ENCODE measurements at places on chromosomes 12 and 14. TPM values are rescaled to one million over a fixed set of nuclear protein-coding genes. Genes with fewer than 3 reads are reported as not detected.

The KLRD1 gene
- 2.5 TPM for total RNA-seq

DNA sequence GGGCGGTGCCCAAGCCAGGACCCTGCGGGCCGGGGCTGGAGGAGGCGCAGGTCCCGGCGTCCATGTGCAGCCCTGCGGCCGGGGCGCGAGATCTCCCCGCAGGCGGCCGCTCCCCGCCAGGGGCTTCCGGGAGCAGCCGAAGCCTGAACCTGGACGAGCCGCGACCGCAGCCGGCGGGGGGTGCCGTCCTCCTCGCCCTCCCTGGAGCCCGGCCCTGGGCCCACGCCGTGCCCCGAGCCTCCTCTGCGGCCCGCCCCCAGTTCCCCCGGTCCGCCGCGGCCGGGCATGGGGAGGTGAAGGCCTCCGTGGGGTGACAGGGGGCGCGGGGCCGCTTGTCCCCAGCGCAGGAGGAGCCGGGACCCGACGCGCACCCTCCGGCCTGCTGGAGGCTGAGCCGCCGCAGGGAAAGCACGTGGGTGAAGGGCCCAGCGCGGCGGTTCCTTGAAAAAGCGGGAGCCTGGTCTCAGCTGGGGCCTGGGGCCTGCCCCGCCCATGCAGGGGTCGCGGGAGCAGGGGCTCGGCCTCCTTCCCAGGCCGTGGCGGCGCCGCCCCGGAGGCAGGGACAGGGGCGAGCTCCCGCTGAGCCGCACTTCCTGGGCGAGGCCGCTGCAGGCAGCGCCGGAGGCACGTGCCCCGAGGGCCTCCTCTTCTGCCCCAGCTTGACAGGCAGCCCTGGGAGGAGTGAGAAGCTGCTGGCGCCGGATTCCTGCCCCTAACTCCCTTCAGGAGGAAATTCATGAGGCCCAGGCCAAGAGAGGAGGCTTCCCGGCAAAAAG lies 55.6 kb upstream of the PPP2R5C start:
- peaks cover 31% of the 10 kb centered on the region for H3K4me1 ChIP-seq
- H3K36me3 ChIP-seq: peaks cover 4% of the 10 kb centered on the region
- DNase-seq: peak; percentile 44
- H3K4me3 ChIP-seq: no peak overlapping the region
- no peak overlapping the region for H3K27ac ChIP-seq

- no peak overlapping the region for H3K27ac ChIP-seq
- no peaks in the 10 kb centered on the region for H3K4me1 ChIP-seq
- no peak for DNase-seq
- no peak overlapping the region for H3K4me3 ChIP-seq
- H3K27me3 ChIP-seq: peaks cover 26% of the 10 kb centered on the region
These were observed 17.2 kb upstream of the KIF26A start for GRCh38 chr14:104121142-104121541.

DNA sequence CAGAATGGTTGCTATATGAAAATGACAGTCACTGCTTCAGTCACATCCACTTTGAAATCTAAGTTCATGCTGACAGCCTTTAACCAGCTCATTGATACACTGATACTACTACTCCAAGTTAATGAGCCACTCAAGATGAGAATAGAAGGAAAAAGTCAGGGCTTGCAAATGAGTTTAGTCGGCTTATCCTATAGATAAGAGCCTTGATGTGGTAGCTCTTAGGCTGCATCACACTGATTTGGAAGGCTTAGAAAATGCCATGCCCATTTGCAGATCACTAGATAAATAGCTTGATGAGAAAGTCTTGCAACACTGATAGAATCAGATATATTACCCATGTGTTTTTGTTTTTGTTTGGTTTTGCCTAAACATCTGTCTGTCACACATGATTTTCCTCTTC lies 251.4 kb upstream of the ATXN7L3B start:
- DNase-seq: no peak
- no peak overlapping the region for H3K4me3 ChIP-seq
- no peaks in the 10 kb centered on the region for H3K27me3 ChIP-seq
- H3K4me1 ChIP-seq: no peaks in the 10 kb centered on the region

The KITLG gene
- total RNA-seq: not detected

DNA sequence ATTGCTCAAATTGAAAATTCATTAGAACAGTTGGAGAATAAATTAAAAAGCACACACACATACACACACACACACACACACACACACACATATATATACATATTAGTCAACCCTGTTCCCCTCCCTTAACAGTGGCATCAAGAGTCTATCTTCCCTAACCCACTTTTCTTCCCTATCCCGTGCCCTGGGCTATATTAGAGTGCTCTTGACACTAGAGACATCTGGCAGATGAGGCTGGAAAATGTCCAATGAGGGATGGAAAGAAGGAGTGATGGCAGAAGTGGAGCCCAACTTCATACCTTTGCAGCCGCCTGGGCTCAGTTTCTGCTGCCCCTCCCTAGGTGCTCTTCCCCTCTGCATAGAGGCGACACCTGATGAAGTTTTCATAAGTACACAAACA lies 172.4 kb upstream of the NUDT4 start:
- no peak overlapping the region for H3K4me3 ChIP-seq
- peaks cover 5% of the 10 kb centered on the region for H3K27me3 ChIP-seq
- no peaks in the 10 kb centered on the region for H3K36me3 ChIP-seq

DNA sequence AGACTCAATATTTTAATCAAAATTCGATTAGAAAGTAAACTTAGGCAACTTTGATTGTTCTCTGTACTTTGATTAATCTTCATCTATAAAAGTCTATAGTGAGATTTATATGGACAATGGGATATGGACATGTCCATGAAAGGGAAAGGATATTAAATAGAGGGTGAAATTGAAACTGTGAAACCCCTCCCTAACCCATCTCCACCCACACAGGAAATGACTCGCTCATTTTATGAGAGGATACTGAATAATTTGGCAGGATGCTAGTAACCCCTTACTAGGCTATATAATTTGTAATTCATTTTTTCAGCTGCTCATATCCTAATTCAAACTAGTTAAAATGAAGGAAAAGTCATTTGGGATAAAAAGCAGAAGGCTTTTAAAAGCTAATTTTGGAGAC lies 328.0 kb upstream of the ATP2B1 start:
- no peaks in the 10 kb centered on the region for H3K36me3 ChIP-seq
- no peak for DNase-seq
- H3K4me1 ChIP-seq: peaks cover 12% of the 10 kb centered on the region
- H3K27ac ChIP-seq: no peak overlapping the region

- H3K36me3 ChIP-seq: no peaks in the 10 kb centered on the region
- no peaks in the 10 kb centered on the region for H3K4me1 ChIP-seq
- H3K27me3 ChIP-seq: no peaks in the 10 kb centered on the region
- no peak overlapping the region for H3K4me3 ChIP-seq
- H3K27ac ChIP-seq: no peak overlapping the region
These were observed 61.7 kb downstream of the KIF26A start for GRCh38 chr14:104200106-104200505.

The MIPOL1 gene
- not detected for total RNA-seq

- no peak for DNase-seq
- H3K27ac ChIP-seq: no peak overlapping the region
- peaks cover 5% of the 10 kb centered on the region for H3K27me3 ChIP-seq
- H3K4me1 ChIP-seq: no peaks in the 10 kb centered on the region
These were observed 4.8 kb downstream of the EPYC start for GRCh38 chr12:90999966-91000365.

DNA sequence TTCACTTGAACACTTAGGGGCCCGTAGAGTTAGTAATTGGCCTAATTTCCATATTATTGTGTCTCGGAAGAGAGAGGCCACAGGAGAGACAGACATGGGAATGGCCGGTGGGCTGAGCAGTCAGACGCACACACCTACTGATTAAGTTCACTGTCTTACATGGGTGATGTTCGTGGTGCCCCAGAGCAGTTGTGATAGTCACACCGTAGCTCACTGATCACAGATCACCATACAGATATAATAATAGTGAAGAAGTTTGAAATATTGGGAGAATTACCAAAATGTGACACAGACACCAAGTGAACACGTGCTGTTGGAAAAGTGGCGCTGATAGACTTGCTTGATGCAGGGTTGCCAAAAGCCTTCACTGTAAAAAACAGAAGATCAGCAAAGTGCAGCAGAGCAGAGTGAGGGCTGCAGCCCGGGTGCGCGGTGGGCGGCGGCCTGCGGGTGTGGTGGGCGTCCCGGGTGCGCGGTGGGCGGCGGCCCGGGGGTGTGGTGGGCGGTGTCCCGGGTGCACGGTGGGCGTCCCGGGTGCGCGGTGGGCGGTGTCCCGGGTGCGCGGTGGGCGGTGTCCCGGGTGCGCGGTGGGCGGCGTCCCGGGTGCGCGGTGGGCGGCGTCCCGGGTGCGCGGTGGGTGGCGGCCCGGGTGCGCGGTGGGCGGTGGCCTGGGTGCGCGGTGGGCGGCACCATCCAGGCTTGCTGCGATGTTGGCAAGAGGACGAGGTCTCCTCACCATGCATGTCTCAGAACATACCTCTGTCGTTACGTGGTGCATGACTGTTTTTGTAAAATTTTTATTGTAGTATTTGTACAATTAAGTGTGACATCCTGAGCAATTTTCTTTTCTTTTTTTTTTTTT lies 34.3 kb upstream of the TEX22 start:
- peaks cover 1% of the 10 kb centered on the region for H3K36me3 ChIP-seq
- H3K27me3 ChIP-seq: peaks cover 6% of the 10 kb centered on the region
- H3K27ac ChIP-seq: no peak overlapping the region
- DNase-seq: no peak
- H3K4me1 ChIP-seq: no peaks in the 10 kb centered on the region

The NGB gene
- total RNA-seq: not detected

- no peaks in the 10 kb centered on the region for H3K4me1 ChIP-seq
- no peak overlapping the region for H3K27ac ChIP-seq
- H3K4me3 ChIP-seq: no peak overlapping the region
These were observed 29.8 kb downstream of the ANKRD9 start for GRCh38 chr14:102479777-102480176.

The TMPRSS12 gene
- total RNA-seq: not detected

DNA sequence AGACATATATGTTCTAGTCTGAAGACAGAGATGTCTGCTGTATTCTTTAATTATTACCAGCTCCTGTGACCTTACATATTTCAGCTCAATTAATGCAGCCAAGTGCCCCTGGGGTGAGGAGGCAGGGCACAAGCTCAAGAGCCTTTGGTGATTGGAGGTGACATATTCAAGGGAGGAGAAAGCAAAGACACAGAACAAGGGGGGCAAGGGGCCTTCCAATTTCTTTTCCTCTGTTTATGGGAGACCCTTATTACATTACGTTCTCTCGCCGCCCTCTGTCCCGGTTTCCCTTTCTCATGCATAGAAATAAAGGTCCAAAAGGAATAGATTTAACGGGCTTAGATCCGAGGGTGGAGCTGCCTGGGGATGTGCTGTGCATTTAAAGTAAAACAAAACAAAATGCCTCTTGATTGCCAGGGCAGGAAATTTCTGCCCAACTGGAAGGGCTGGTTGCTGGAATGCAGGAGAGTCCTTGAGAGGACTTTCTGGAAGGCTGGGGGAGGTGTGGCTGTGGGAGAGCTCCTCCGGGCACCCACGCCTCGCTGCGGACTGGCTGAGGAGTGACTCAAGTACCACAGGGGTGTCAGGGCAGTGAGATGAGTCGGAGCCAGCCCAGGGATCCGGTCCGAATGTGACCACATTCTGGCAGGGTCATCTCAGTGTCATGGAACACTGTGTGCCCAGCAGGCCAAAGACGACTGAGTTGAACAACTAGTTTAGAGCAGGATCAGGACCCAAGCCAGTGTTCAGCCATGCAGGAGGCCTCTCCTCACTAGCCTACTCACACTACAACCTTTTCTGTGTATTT lies 32.1 kb upstream of the GSG1 start:
- no peaks in the 10 kb centered on the region for H3K4me1 ChIP-seq
- no peak overlapping the region for H3K4me3 ChIP-seq
- H3K36me3 ChIP-seq: no peaks in the 10 kb centered on the region
- no peak for DNase-seq
- H3K27ac ChIP-seq: no peak overlapping the region
- H3K27me3 ChIP-seq: peaks cover 15% of the 10 kb centered on the region

DNA sequence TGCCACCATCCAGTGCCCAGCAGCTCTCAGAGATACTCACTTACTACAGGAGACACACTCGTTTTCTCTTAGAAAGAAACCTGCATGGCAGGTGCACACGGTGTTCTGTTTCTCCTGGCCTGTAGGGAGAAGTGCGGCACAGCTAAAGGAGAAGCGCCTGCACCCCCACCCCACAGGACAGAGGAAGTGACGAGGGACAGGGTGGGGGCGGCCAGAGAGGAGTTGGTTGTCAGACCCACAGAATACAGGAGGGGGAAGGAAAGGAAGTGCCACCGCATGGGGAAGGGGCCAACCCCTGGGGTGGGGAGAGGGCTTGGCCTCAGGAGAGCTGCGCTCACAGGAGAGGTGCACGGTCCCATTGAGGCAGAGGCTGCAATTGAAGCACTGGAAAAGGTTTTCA lies 8.8 kb downstream of the TNFRSF1A start:
- H3K36me3 ChIP-seq: peaks cover 44% of the 10 kb centered on the region
- no peaks in the 10 kb centered on the region for H3K27me3 ChIP-seq
- no peak overlapping the region for H3K4me3 ChIP-seq
- H3K27ac ChIP-seq: peak overlapping the region; percentile 66

DNA sequence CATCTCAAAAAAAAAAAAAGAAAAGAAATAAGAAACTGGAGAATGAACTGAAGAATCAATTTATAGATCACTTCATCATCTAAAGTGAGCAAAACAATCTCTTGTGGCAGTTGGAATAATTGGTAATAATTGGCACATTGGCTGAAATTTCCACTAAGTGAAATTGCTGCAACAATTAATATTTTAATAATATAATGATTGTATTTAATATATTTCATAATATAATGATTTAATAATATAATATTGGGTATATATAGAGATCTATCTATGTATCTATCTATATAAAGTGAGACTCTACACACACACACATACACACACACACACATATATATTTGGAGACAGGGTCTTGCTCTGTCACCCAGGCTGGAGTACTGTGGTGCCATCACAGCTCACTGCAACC lies 81.2 kb upstream of the PRICKLE1 start:
- no peaks in the 10 kb centered on the region for H3K27me3 ChIP-seq
- H3K4me1 ChIP-seq: no peaks in the 10 kb centered on the region
- H3K4me3 ChIP-seq: no peak overlapping the region

DNA sequence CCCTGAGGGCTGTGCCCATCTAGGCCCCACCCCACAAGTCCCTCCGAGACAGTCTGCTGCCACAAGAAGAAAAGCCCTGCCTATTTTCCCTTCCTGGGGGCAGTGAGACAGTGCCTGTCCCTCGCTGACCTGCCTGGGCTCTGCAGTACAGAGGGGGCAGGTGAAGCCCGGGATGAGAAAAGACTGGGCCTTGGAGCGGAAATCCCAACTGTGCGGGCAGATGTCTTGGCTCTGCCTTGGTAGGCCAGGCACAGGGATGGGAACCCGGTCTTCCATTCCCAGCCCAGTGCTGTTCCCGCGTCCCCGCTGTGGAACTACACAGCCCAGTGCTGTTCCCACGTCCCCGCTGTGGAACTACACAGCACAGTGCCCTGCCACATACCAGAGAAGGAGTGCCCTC lies 12.8 kb upstream of the NXPH4 start:
- H3K4me3 ChIP-seq: no peak overlapping the region
- no peak overlapping the region for H3K27ac ChIP-seq
- no peaks in the 10 kb centered on the region for H3K4me1 ChIP-seq
- no peaks in the 10 kb centered on the region for H3K36me3 ChIP-seq
- no peak for DNase-seq

Data from activated T-helper 1 cell treated with anti-CD3 and anti-CD28 coated beads, Interleukin-12 subunit alpha, Interleukin-12 subunit beta, Interleukin-2, Interleukin-4 antibody, amounts not matched to agents 30 ng/mL and 10 ng/mL and 1 ng/mL, durations not matched to agents 14 hours and 24 hours and 36 hours (primary cell).